Mesenteric fat pad (tissue), 1 donor: ENCODE measurements at places on chromosomes 16 and 17. TPM values are rescaled to one million over a fixed set of nuclear protein-coding genes. Genes with fewer than 3 reads are reported as not detected.

Gene TBC1D3G
- total RNA-seq: not detected

DNA sequence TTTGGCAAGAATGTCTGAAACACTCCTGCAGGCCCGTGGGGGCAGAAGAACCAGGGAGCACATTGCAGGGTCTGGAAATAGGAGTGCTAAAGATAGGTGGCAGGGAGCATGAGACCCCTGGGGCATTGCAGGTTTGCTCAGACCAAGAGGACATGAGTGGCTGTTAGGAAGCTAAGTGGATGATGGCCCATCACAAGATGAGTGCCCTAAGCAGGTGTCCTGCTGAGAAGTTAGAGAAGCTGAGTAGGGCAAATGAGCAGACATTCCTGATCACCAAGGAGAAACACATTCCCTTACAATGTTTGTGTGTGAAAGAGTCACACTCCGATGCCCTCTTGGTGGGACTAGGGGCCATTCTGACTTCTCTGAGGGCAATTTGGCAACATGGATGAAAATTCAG lies 9.9 kb downstream of the MLYCD start:
- DNase-seq: no peak

Gene HEATR9
- total RNA-seq: not detected

Gene TELO2
- total RNA-seq: 25.7 TPM

DNA sequence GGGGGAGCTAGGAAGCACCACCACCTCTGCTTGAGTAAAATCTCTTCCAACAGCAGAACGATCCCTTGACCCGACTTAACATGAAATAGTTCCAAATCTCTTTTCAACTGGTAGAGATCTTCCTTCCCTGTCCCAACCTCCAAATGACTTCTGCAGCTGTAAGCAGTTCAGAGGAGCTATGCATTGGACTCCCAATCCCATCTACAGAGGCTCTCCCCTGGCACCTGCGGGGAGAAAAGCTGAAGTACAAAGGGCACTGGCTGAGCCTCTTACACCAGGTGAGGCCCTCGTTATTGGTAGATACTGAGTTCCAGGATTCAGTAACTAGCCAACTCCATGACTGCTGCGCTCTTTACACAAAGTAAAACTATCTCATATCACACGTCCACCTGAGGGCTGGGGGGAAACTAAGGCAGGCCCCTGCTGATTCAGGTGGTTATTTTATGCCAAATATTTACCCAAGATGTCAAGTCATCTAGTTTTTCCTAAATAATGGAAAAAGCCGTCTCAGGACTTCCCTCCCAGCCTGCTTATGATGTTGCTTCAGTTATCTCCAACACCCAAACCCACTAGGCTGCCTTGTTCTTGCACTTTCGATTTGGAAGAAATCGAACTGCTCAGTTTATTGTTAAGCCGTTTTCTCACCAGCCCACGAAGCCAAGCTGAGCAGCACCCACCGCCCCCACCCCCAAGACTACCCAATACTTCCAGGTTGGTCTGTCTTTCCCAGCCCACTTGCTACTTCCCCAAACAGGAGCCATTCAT lies 3.2 kb downstream of the ACTG1 start:
- no peak for DNase-seq

GRCh38 chr17:44887971-44888954 lies 11.0 kb downstream of the EFTUD2 start:
- no peak for DNase-seq

- peak; percentile 2 for DNase-seq
Observed at GRCh38 chr17:32536736-32537643, 50.2 kb downstream of the CDK5R1 start.

- no peak for DNase-seq
Observed at GRCh38 chr16:11356573-11357331, 11.5 kb downstream of the RMI2 start.

- no peak for DNase-seq
Observed at GRCh38 chr17:57994436-57994835, 6.4 kb upstream of the VEZF1 start.

- no peak for DNase-seq
Observed at GRCh38 chr17:7610641-7611040, 4.1 kb downstream of the FXR2 start.

GRCh38 chr17:77881545-77881944 lies 77.0 kb upstream of the TNRC6C start:
- DNase-seq: peak; percentile 93

GRCh38 chr16:67448580-67448979 lies 17.7 kb downstream of the HSD11B2 start:
- DNase-seq: no peak

GRCh38 chr16:58047557-58048348 lies 22.2 kb downstream of the MMP15 start:
- no peak for DNase-seq

Gene C17orf107
- 3.0 TPM for total RNA-seq

Gene CHD3
- total RNA-seq: 40.9 TPM

GRCh38 chr17:21453144-21453898 lies 77.2 kb downstream of the KCNJ12 start:
- no peak for DNase-seq

Gene STX1B
- total RNA-seq: 1.5 TPM

Gene GH1
- not detected for total RNA-seq

GRCh38 chr17:35089586-35090296 lies 26.2 kb upstream of the RFFL start:
- no peak for DNase-seq

Gene CORO1A
- 56.2 TPM for total RNA-seq

DNA sequence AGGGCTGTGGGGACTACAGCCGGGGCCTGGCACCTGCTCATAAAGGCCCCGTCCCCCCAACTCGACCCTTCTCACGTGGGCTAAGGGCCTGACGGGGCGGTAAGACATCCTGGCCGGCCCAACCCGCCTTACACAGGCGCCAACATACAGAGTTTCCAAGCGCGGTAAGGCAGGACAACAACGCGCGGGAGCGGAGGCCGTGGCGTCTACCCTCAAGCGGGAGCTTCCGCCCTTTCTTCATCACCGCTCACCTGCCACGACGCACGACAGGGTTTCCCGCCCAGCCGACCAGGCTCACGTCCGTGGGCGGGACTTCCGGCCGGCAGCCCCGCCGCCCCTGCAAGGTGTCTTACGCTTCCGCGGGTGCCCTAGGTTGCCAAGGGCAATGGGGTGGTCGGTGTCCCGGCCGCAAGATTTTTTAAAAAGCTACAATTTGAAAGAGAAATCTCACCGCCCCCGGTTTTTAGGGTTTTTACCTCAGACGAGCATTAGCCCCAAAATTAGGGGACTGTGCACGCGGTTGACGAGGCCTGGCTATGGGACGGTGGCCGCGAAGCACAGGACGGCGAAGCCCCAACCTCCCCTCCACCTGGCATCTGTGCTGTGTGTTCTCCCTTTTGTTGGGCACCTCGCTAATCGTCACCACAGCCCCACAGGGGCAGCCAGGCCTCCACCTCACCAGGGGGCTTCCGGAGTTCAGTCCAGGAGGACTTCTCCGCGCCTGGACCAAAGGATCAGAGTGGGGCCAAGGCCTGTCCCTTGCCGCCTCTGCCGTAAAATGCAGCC lies at the start of gene TERB1:
Gene TERB1 (minus strand): TSS at position 265 of the 786 bp plus-strand sequence. CDS start 4,786 bp downstream, outside the sequence.
- no peak for DNase-seq

DNA sequence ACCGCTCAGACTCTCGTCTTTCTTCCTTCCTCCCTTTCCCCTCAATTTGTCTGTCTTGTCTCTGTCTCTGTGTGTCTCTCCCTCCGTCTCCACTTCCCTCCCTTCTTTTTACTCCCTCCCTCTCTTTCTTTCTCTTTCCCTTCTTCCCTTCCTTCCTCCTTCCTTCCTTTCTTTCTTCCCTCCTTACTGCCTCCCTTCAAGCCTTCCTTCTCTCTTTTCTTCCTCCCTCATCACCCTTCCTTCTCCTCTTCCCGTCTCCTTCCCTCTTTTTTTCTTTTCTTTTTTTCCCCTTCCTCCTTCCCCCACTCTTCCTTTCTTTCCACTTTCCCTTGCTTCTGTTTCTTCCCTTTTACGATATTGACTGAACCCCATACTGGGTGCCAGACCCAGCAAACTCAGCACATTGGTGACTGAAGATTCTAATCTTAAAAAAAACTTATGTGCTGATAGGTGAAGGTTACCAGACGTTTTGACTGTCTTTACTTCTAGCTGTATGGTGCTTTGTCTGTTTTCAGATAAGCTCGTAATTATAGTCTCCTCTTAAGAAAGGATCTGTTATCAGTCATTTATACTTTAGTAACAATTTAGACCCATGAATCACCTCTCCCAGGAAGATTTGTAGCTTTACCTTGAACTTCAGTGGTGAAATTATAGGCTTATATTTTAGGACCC lies 481 bp upstream of the BRD7 start:
- no peak for DNase-seq

DNA sequence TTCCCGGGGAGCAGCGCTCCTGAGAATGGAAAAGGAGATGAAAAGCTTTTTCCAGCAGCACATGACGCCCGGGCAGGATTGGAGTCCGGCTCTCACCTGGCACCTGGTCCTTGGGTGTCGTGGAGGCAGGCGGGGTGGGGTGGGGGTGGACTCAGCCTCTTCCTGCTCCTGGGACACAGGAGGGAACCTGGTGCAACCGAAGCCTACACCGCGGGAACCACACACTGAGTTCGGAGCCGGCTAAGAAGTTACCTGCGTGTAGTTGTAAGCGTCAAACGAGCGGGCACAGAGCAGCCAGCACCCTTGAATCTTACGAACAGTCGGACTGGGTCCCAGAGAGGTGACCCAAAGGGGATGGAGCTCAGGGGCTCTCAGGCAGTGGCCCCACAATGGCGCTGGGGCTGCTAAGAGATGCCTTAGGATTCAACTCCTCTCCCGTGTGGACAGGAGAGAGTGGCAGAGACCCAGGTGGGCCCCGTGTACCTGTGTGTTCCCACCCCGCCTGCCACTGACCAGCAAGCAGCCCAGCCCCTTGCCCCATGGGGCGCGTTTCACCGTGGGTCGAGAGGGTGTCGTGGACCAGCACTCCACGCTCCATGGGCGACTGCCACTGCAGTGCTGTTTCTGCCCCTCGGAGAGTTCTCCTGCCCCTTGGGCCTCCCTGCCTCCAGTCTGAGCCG lies 105.8 kb upstream of the METRNL start:
- DNase-seq: peak; percentile 82

DNA sequence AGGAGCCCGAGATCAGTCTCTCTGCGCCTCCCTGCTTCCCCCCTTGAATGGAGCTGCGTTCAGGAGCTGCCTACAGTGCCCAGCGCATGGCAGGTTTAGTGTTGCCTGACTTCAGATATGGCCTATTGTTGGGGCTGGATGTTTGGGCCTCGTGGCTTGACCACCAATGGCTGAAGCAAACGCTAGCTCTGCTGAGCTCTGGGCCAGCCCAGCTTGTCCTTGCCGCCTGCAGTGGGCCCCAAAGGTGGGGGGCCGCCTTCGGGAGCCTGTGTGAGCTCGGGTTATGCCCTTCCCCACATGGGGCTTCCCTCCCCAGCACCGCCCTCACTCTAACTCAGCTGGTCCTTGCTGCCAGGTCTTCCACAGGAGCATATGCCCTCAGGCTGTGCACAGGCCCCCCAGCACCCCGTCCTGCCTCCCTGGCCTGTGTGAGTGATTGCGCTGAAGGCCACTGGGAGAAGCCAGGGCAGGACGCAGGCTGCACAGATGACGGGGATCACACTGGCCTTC lies 2.0 kb upstream of the METTL26 start:
- no peak for DNase-seq

- DNase-seq: peak; percentile 41
Observed at GRCh38 chr16:5216441-5217080, 119.0 kb upstream of the EEF2KMT start.

Gene CACNB1
- 5.1 TPM for total RNA-seq

DNA sequence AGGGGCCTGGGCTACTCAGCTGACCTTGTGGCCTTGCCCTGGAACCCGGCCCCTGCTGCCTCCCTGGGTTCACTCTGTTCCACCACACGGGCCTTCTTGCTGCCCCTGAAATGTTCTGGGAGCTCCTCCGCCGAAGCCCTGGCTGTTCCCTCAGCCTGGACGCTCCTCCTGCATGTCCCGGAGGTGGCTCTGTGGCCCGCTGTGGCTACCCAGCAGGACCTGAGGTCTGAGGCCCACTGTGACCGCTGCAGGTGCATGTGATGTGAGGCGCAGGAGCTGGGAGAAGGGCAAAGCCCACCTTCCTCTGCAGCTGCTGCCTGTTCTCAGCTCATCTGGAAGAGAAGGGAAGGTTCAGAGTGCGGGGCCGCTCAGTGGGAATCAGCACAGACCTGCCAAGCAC lies 38.9 kb upstream of the ACSF3 start:
- DNase-seq: no peak

Gene CRYBA1
- total RNA-seq: not detected

Gene MCRIP2
- total RNA-seq: 34.7 TPM

Gene TRIM72
- total RNA-seq: 0.03 TPM

GRCh38 chr16:1929105-1929504 lies 10.9 kb upstream of the HS3ST6 start:
- no peak for DNase-seq

- no peak for DNase-seq
Observed at GRCh38 chr16:5865236-5865635, 767.6 kb upstream of the EEF2KMT start.

GRCh38 chr17:43914451-43914850 lies 7.1 kb upstream of the MPP2 start:
- no peak for DNase-seq

Gene SDR42E2
- total RNA-seq: not detected

Gene WNT3
- total RNA-seq: 1.9 TPM

Gene HOXB5
- 2.0 TPM for total RNA-seq

Gene TBC1D26
- not detected for total RNA-seq

Gene SPATA32
- total RNA-seq: not detected

GRCh38 chr16:89172528-89173173 lies 1.1 kb downstream of the CDH15 start:
- no peak for DNase-seq

- DNase-seq: no peak
Observed at GRCh38 chr16:23502466-23502865, 7.8 kb downstream of the GGA2 start.

- DNase-seq: no peak
Observed at GRCh38 chr16:4323845-4324488, 8.1 kb downstream of the GLIS2 start.

GRCh38 chr16:49598383-49599170 lies 225.0 kb downstream of the C16orf78 start:
- DNase-seq: peak; percentile 82

Gene ZG16
- total RNA-seq: not detected

- peak; percentile 88 for DNase-seq
Observed at GRCh38 chr17:19470530-19471261, 59.7 kb downstream of the RNF112 start.

DNA sequence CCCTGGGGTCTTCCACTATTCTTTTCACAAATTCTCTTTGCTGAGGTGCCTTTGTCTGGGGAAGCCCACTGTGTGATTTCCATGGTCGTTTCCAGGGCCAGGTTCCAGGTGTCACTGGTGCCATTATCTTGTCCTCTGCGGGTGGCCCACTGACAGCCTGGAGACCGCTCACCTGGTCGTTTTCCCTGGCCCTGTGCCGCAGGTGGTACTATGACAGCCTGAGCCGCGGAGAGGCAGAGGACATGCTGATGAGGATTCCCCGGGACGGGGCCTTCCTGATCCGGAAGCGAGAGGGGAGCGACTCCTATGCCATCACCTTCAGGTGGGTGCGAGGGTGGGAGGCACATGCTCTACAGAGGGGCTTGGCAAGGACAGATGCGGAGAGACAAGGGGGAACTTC lies 98.9 kb downstream of the SDR42E1 start:
- no peak for DNase-seq
